ENCODE measurements at places on chromosomes 1 and 21.

DNA sequence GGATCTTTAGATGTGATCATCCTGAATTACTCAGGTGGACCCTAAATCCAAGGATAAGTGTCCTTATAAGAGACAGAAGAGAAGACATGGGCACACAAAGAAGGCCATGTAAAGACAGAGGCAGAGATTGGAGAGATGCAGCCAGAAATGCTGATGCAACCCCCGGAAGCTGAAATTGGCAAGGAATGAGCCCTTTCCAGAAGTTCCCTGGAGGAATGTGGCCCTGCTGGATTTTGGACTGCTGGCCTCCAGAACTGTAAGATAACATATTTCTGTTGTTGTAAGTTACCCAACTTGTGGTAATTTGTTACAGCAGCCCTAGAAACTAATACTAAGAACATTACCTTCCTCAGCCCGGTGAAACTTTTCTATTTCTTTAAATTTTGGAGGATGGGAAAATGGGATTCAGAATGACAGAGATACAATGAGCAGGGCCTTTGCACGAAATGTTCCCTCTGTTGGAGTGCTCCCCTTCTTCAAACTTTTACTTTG lies 11.2 kb upstream of the PLPP3 start:
- DNase-seq, result no peak

- DNase-seq, result no peak
Measured at GRCh38 chr1:62905872-62906271, 121.9 kb downstream of the ATG4C start.

DNA sequence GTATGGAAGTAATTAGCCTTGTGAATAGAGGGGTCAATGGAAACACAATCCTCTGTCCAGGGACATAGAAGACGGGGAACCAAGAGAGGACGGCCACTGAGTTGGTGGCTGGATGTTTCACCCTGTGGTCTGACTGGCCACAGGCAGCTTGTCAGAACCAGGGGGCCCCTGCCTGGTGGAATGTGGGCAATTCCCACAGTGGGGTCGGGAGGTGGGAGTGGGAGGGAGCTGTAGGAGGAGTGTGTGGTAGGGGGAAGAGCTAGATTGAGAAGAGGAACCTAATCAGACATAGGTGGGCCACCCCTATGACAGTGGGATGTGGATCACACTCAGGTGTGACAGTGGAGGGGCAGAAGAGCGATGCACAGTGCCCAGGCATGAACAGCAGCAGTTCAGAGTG lies 31.3 kb downstream of the TRIM62 start:
- DNase-seq, result no peak

DNA sequence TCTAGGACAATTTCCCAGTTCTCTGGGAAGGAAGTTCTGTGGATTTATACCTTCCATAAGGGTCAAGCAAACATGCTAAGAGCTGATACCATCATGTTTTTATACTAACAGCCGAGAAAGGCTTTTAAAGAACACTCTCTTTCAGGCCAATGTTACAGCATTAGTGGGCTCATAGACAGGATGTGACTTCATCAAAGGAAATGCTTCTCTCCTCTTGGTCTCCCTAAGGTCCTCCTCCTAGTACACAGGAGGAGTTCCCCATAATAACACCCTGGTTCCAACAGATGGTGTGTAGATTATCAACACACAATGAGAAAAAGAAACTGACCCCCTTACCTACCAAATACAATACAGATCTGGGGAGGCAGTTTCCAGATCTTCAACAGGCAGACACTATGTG lies 26.7 kb upstream of the GLIS1 start:
- DNase-seq, result no peak
